ENCODE measurements at places on chromosomes 2 and 18. TPM values are rescaled to one million over a fixed set of nuclear protein-coding genes. Genes with fewer than 3 reads are reported as not detected.

DNA sequence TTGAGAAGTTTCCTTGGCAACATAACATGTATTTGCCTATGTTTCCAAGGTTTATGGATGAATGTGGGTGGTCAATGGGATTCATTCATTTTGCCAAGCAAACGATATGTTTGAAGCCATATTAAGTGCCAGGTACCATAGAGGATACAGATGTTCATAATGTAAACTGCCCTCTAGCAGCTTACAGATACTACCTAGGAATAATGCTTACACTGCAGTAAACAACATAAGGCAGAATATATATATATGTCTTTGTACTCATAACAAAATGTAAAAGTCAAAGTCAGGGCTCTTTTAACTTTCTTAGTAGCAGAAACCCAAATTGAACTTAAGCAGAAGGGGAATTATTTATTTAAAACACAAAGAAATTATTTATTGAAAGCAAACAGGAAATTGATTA lies 171.6 kb upstream of the TNP1 start:
- DNase-seq, result no peak
- no peak overlapping the region for H3K4me3 ChIP-seq
- no peak overlapping the region for H3K27ac ChIP-seq
- H3K4me1 ChIP-seq, result no peaks in the 10 kb centered on the region
- H3K36me3 ChIP-seq, result no peaks in the 10 kb centered on the region

Gene GULP1
- total RNA-seq, result not detected

Gene FBXO41
- 29.5 TPM for total RNA-seq

Gene OTX1
- not detected for total RNA-seq

DNA sequence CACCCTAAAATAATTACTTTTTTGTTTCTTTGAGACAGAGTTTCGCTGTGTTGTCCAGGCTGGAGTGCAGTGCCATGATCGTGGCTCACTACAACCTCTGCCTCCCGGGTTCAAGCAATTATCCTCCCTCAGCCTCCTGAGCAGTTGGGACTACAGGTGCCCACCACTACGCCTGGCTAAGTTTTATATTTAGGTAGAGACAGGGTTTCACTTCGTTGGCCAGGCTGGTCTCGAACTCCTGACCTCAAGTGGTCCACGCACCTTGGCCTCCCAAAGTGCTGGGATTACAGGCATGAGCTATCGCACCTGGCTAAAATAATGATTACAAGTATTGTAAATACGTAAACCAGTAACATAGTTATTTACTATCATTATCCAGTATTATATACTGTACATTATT lies 257.4 kb upstream of the SP5 start:
- no peak for DNase-seq
- H3K27me3 ChIP-seq, result peaks cover 2% of the 10 kb centered on the region
- H3K4me3 ChIP-seq, result no peak overlapping the region
- H3K27ac ChIP-seq, result no peak overlapping the region
- H3K4me1 ChIP-seq, result no peaks in the 10 kb centered on the region

DNA sequence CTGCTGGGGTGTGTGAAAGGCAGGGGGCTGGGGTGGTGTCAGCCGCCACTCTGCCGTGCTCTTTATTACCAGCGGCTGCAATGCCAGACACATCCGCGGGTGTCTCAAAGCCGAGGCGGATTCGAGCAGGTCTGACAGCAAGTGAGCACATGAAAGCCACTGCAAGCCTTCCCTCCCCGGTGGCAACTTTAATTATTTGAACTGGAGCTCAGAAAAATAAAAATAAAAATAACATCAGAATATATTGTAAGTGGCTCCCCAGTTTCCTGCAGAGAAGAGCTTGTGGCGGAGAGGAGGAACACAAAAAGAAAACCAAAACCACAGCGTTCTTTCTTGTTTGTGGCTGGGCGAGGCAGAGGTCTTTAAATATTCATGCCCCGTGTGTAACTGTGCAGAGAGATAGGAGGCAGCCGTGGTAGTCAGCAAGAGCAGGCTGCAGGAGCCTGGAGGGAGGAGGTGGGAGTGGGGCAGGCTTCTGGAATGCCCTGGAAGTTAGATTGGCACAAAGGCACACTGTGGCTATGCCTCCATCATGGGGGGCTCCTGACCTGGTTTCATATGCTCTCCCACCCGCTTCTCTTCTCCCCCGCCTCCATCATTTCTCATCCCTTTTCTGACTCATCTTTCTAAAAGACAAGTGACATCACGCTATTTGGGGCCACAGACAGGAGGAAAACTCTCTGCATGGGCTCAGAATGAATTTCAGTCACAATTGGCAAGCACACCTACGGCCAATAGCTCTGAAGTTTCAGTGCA lies 199.8 kb downstream of the CLIP4 start:
- peaks cover 41% of the 10 kb centered on the region for H3K27me3 ChIP-seq
- peak overlapping the region; percentile 48 for H3K4me3 ChIP-seq
- peak overlapping the region; percentile 22 for H3K27ac ChIP-seq
- DNase-seq, result peak; percentile 82
- no peaks in the 10 kb centered on the region for H3K36me3 ChIP-seq
- peaks cover 30% of the 10 kb centered on the region for H3K4me1 ChIP-seq

DNA sequence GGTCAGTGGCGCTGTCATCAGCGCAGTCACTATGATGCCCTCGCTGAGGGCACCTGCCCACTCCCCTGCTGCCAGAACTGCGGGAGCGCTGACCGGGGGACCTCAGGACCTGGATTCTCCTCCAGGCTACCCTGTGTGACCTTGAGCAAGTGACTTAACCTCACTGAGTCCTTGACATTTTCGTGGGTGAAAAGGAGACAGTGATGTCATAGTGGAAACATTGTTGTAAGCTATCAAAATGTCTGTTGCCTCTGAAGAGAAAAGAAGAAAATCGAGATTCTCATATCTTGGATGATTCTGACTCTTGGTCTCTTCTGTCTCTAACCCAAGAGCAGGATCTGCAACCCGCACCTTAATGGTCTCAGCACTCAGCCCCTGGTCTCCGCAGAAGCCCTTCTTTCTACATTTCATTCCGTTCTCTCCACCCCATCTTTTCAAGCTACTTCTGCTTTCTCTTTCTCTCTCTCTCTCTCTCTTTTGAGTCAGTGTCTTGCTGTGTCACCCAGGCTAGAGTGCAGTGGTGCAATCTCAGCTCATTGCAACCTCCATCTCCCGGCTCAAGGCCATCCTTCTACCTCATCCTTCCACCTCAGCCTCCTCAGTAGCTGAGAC lies 978 bp upstream of the TUBA4A start:
- H3K36me3 ChIP-seq, result peaks cover 32% of the 10 kb centered on the region
- H3K27me3 ChIP-seq, result no peaks in the 10 kb centered on the region
- peak; percentile 72 for DNase-seq
- H3K27ac ChIP-seq, result peak overlapping the region; percentile 90
- peaks cover 46% of the 10 kb centered on the region for H3K4me1 ChIP-seq

DNA sequence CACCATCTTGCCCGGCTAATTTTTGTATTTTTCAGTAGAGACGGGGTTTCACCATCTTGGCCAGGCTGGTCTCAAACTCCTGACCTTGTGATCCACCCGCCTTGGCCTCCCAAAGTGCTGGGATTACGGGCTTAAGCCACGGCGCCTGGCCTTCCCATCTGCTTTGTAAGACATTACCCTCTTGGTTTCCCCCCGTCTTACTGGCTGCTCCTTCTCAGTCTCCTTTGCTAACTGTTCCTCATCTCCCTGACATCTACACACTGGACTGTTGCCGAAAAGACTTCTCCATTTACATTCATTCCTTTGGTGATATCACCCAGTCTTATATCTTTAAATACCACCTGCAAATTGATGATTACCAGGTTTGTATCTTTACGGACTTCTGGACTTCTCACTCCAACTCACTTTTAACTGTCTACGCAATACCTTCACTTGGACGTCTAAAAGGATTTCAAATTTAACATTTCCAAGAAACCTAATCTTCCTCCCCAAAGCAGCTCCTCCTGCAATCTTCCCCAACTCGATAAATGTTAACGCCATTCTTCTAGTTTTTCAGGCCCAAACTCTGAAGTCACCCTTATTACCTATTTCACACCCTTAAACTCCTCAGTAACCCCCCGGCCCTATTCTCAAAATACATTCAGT lies 37.9 kb downstream of the YES1 start:
- no peak for DNase-seq
- H3K4me1 ChIP-seq, result peaks cover 22% of the 10 kb centered on the region
- peaks cover 13% of the 10 kb centered on the region for H3K36me3 ChIP-seq
- H3K27ac ChIP-seq, result no peak overlapping the region
- no peak overlapping the region for H3K4me3 ChIP-seq
- no peaks in the 10 kb centered on the region for H3K27me3 ChIP-seq

DNA sequence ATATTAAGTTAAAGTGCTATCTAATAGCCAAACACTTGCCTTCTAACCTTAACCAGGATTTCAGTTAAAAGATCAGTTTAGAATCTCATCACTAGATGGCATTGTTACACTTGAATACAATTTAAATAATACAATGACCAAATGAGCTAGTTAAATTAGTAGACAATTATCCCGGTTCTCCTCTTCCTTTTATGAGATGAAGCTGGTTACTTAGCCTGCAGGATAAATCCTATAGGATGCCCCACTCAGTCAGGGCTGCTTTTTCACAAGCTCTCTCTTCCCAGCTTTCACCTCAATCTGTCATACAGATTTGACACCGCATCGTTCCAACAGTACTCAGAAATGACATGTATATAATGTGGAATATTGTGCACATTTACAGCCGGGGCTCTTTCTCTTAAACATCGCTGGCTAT lies 678.8 kb downstream of the KCNJ3 start:
- no peak overlapping the region for H3K27ac ChIP-seq
- H3K27me3 ChIP-seq, result peaks cover 2% of the 10 kb centered on the region
- DNase-seq, result no peak
- no peak overlapping the region for H3K4me3 ChIP-seq
- H3K4me1 ChIP-seq, result peaks cover 13% of the 10 kb centered on the region

Gene TMEM247
- not detected for total RNA-seq

Gene DPYSL5
- 0.07 TPM for total RNA-seq

Gene FSHR
- not detected for total RNA-seq

Gene GCG
- total RNA-seq, result not detected

GRCh38 chr2:128496700-128497099 lies 178.0 kb upstream of the HS6ST1 start:
- no peaks in the 10 kb centered on the region for H3K4me1 ChIP-seq
- H3K27ac ChIP-seq, result no peak overlapping the region
- H3K27me3 ChIP-seq, result peaks cover 2% of the 10 kb centered on the region
- no peak overlapping the region for H3K4me3 ChIP-seq

DNA sequence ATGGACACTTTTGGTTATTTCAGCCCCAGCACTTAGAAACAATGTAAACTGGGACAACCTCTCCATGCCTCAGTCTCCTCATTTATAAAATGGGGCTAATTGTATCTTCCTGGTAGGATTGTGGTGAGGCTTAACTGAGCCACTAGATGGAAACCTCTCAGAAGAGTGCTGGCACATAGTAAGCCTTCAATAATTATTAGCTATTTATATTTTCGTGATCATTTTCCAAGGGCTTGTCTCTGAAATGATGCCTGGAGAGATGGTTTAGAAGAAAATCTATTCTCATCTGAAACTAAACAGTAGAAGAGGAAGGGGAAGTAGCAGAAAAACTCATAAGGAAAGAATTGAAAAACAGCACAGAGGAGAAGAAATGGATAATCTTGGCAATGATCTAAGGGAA lies 6.8 kb downstream of the RAX start:
- no peak for DNase-seq
- H3K36me3 ChIP-seq, result no peaks in the 10 kb centered on the region
- peaks cover 24% of the 10 kb centered on the region for H3K4me1 ChIP-seq
- H3K27me3 ChIP-seq, result peaks cover 85% of the 10 kb centered on the region
- H3K4me3 ChIP-seq, result no peak overlapping the region
- H3K27ac ChIP-seq, result no peak overlapping the region

Gene FER1L5
- total RNA-seq, result not detected

Gene ANKRD62
- total RNA-seq, result not detected

DNA sequence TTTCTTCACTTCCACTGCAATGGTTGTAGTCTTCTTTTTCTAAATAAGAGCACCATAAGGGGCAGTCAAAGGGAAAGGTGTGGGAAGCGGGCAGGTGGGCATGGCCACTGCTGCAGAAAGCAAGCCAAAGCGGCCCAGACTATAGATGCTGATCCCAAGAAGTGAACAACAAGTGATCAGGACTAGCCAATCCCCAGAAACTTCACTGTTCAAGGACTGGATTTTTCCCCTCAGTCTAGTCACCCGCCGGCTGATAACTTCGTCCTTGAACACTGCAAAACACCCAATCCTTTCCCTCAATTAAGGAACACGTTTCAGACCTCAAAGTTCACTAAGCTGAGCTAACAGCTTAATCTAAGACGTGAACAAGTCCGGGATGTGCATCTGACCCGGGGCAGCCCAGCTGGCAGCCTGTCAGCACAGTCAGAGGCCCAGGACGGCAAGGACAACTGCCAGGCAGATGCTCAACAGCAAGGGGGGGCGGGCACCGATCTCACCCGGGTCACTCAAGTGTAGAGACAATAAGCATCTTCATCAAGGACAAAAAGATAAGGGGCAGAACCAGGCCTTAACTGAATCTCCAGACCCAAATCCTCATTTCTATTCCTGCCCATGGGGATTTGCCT lies 59.8 kb downstream of the HDLBP start:
- no peak overlapping the region for H3K4me3 ChIP-seq
- H3K4me1 ChIP-seq, result peaks cover 4% of the 10 kb centered on the region
- peaks cover 64% of the 10 kb centered on the region for H3K36me3 ChIP-seq
- H3K27me3 ChIP-seq, result no peaks in the 10 kb centered on the region
- no peak overlapping the region for H3K27ac ChIP-seq

DNA sequence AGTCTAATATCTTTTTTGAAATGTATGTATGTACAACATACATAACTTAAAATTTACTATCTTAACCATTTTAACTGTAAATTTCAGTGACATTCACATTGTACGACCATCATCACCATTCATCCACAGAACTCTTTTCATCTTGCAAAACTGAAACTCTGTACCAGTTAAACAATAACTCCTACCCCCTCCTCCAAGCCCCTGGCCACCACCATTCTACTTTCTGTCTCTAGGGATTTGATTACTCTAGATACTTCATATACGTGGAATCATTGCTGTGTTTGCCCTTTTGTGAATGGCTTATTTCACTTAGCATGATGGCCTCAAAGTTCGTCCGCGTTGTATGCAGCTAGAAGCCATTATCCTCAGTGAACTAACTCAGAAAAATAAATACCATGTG lies 217.0 kb downstream of the METTL4 start:
- H3K27ac ChIP-seq, result no peak overlapping the region
- peaks cover 5% of the 10 kb centered on the region for H3K27me3 ChIP-seq
- no peak overlapping the region for H3K4me3 ChIP-seq
- DNase-seq, result no peak
- no peaks in the 10 kb centered on the region for H3K4me1 ChIP-seq

Gene SERPINB2
- not detected for total RNA-seq

- H3K36me3 ChIP-seq, result peaks cover 50% of the 10 kb centered on the region
- DNase-seq, result no peak
- H3K4me3 ChIP-seq, result peak overlapping the region; percentile 76
Measured at GRCh38 chr2:30233271-30234009, 2.1 kb downstream of the LBH start.

GRCh38 chr2:226002438-226002837 lies 602.9 kb downstream of the NYAP2 start:
- H3K27ac ChIP-seq, result no peak overlapping the region
- no peaks in the 10 kb centered on the region for H3K27me3 ChIP-seq
- no peak for DNase-seq
- H3K36me3 ChIP-seq, result no peaks in the 10 kb centered on the region
- peaks cover 2% of the 10 kb centered on the region for H3K4me1 ChIP-seq
